ENCODE measurements at places on chromosomes 3 and 15. TPM values are rescaled to one million over a fixed set of nuclear protein-coding genes. Genes with fewer than 3 reads are reported as not detected.

Gene ANKDD1A
- 6.8 TPM for total RNA-seq

Gene SH3BP5
- total RNA-seq, result 12.0 TPM

Gene C15orf61
- 5.6 TPM for total RNA-seq

Gene LMOD3
- total RNA-seq, result not detected

Gene ZPLD1
- total RNA-seq, result not detected

Gene TOPAZ1
- total RNA-seq, result not detected

Gene FGF7
- not detected for total RNA-seq

Gene SPSB4
- 0.05 TPM for total RNA-seq

Gene SPESP1
- not detected for total RNA-seq

Gene CCPG1
- total RNA-seq, result 27.6 TPM

Gene GOLGA8N
- total RNA-seq, result 4.1 TPM

Gene COL6A5
- total RNA-seq, result not detected

Gene CRYGS
- total RNA-seq, result 2.8 TPM

Gene SMCO1
- total RNA-seq, result not detected

Gene CD96
- not detected for total RNA-seq

Gene ALDH1L1
- total RNA-seq, result 0.36 TPM

Gene SLCO3A1
- total RNA-seq, result 20.6 TPM

All from Panc1 (cell line).